ENCODE measurements at places on chromosomes 7 and 10. TPM values are rescaled to one million over a fixed set of nuclear protein-coding genes. Genes with fewer than 3 reads are reported as not detected.
A peak's percentile ranks its signal among the peaks of the same experiment; 100 is the strongest.

GRCh38 chr10:97325754-97326153, 6.7 kb downstream of the FRAT1 start:
- no peak for DNase-seq

ENTPD1 gene
- total RNA-seq = 0.27 TPM

IL2RA gene
- 4.0 TPM for total RNA-seq

DNA sequence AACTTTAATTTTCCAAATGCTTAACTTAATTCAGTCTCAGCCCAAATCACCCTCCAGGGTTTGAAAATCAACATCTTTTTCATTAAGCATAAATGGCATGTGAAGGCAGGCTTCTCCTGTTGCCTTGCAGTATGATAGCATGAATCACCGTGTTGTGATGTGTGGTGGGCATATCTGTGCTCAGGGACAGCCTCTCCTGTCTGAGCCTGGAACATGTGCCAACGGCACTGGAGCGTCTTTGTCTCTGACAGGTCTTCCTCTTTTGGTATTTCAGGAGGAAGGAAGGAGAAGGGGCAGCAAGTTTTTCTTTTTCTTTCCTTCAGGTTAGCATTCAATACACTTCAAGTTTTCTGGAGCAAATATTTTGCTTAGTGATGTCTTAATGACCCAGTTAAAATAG, 57.6 kb downstream of the LRGUK start:
- peak; percentile 1 for DNase-seq

- DNase-seq = peak; percentile 60
Observed at GRCh38 chr7:129607471-129608120, 3.9 kb upstream of the NRF1 start.

GRCh38 chr10:124588736-124589490, 127.3 kb downstream of the LHPP start:
- DNase-seq = no peak

- DNase-seq = peak; percentile 74
Observed at GRCh38 chr7:129271500-129272355, 46.9 kb downstream of the AHCYL2 start.

- DNase-seq = no peak
Observed at GRCh38 chr10:43965918-43966570, 317.4 kb upstream of the ZNF32 start.

DNA sequence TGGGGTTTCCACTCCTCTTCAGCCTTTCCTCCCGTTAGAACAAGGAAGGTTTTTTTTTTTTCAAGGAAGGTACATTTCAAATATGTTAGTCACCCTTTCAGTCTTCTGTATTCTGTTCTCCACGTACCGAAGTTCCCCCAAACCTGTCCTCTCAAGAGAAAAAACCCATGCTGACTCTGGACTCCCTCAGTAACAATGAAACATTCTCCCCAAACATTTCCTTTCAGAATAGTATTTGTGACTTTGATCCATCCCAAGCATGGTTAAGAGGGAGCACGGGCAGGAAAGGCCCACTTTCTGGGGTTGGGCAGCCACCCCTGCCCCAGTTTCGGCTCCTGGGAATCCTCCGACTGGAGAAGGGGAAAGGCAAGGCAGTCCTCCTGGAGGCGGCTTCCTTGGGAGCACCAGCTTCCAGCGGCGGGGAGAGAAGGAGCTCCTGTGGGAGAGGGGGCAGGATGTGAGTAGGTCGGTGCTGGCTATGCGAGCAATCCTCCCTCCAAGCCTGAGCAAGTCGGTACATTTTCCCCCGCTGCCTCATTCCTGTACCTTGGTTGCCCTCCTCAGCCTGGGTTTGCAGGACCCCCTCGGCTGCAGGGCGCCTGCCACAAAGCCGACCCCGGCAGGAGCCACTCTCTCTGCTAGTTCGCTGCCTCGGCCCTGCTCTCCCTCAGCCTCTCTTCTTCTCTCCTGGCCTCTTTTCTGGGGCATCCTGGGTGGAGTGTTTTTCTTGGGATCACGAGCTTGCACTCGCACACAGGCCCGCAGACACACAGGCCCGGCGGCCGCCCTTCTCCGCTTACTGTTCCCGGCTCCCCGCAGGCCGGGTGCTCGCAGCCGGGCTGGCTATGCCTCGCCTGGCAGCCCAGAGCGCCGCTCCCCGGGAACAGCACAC, 2.1 kb upstream of the HOXA1 start:
- DNase-seq = no peak

DNA sequence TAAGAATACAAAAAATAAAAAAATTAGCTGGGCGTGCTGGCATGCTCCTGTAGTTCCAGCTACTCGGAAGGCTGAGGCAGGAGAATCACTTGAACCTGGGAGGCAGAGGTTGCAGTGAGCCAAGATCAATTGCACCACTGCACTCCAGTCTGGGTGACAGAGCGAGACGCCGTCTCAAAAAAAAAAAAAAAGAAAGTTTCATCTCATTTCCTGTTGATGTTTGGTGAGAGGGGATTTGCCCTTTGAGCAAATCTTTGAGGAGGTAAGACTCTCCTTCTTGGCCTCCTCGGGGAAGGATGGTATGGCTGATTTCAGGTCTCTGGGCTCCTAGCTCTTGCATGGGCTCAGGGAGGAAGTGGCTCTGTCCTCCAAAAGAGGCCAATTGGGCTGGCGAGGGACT, 3.6 kb upstream of the GRID2IP start:
- DNase-seq = no peak

- DNase-seq = no peak
Observed at GRCh38 chr7:137151041-137151689, 192.4 kb downstream of the PTN start.

DNA sequence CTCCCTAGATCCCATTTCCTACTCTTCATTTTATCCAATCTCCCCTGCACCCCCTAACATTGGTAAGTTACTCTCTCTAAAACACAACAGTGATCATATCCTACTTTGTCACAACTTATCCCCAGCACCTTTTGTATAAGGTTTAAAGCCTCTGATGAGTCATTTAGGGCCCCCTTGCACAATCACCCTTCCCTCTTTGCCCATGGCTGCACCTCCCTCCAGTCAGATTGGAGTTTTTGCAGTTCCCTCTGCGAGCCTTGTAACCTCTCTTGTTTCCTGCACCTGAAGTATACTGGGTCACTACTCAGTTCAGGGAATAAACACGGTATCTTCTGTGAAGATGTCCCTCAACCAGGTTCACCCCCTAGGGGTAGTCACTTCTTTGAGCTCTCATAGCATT, 55.9 kb upstream of the ADRB1 start:
- DNase-seq = peak; percentile 48

GRCh38 chr7:89200758-89201157, 405.2 kb upstream of the TEX47 start:
- DNase-seq = no peak

- DNase-seq = no peak
Observed at GRCh38 chr10:103466734-103467133, 8.0 kb upstream of the CALHM1 start.

- no peak for DNase-seq
Observed at GRCh38 chr10:30039567-30039966, 19.8 kb downstream of the JCAD start.

All from hematopoietic multipotent progenitor cell (in vitro differentiated cells).